ENCODE measurements at places on chromosomes 5 and 9. TPM values are rescaled to one million over a fixed set of nuclear protein-coding genes. Genes with fewer than 3 reads are reported as not detected.
A peak's percentile ranks its signal among the peaks of the same experiment; 100 is the strongest.

DNA sequence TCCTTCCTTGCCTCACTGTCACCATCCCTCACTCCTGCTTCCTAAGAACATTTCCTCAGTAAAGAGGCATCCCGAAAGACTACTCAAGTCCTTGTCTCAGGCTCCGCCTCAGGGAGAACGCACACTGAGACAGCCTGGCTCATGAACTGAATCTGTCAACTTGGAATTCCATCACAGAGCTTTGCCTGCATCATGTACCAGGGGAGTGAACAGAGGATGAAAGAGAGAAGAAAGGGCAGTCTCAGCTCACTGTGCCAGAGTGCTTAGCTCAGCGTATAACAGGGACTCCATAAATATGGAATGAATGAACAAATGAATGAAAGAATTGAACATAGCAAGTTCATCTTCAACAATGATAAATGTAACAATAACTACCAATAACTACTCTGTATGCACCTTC is 68.7 kb upstream of the SLC1A3 start:
- DNase-seq = no peak

The LRRC70 gene
- 0.43 TPM for total RNA-seq

DNA sequence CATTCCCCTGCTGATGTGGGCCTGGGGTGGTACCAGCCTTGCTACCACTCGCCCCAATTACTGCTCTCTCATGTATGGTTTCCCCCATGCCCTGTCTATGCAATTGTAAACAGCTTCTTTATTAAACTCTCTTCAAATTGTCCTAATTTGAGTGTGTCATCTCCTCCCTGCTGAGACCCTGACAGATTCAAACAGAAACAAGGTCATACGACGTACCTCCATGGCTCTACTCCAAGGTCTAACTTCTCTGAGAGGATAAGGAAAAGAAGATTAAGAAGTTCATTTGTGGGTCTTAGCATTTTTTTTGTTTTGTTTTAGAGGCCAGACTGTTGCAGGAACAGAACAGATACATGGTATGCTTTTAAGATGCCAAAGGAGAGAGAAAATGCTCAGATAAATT is 38.0 kb downstream of the ABITRAM start:
- no peak for DNase-seq

DNA sequence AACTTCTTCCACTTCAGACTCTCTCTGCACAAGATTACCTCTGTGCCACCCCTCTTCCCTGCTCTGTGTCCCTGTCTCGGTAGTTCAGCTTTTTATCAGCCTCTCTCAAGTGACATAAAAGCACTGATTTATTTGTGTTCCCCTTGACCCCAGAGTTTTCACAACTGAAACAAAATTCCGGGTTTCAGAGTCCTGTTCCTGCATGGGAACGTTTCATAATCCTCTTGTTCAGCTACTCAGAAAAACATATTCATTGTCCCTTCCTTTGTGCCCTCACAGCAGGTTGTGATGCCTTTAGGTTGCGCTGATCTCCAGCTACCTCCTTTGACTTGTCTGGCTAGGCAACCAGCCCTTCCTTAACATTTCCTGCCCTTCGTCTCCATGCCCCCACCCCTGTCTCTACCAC is 13.7 kb upstream of the ITGA1 start:
- DNase-seq = no peak

The PHF24 gene
- 0.30 TPM for total RNA-seq

- peak; percentile 33 for DNase-seq
Observed at GRCh38 chr9:83620841-83621636, 1.9 kb upstream of the IDNK start.

DNA sequence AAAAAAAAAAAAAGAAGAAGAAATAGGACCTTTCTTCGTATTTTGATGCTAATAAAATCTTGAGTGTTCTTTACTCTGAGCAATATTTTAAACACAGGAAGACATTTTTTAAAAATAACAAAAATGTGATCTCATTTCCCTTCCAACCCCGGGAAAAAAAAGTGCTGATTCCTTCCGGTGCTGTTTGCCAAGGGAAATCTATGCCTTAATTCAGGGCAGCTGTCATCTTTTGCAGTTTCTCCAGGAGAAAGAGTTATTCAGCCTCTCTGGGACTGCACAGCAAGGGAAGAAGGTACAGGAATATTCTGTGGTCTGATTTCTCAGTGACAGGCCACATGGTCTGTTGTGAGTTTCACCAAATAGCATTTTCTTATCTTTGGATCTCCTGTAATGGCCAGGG is 291.9 kb upstream of the IRX1 start:
- no peak for DNase-seq

The STK32A gene
- total RNA-seq = not detected

DNA sequence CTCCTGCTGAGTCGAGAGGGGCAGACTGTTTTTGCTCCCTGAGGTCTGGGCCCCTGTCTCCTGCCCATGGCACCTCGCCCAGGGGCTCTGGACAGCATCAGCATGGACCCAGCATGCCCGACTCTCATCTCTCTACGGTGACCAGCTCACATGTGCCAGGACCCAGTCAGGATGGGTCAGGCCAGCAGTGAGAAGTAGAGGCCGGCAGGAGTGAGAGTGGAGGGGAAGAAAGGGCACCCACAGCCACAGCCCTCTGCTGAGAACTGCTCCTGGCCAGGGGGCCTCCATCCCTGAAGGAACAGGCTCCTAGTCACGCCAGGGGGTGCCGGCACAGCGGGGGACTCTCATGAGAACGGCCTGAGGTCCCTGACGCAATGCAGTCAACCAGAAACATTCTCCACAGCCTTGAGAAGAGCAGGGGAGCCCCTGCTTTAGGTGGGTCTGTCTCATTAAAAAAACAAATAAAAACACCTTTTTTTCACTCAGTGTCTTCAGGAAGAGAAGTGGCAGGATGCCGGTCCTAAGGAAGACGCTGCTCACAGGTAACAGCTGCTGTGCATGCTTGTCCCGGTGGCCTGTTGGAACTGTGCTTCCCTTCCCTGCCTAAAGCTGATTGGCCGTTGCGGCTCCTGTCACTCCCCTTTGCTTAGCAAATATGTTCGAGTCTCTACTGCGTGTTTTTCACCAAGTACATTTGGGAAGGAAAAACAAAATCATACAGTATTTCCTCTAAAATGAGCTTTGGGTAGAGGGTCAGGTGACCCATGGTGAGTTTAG is 85.7 kb upstream of the FBXW11 start:
- no peak for DNase-seq

The FAM120AOS gene
- total RNA-seq = 46.1 TPM

The SPATA31D4 gene
- not detected for total RNA-seq

- DNase-seq = no peak
Observed at GRCh38 chr5:127746756-127747155, 43.6 kb downstream of the CCDC192 start.

- DNase-seq = no peak
Observed at GRCh38 chr9:90180381-90180780, 462.2 kb downstream of the DIRAS2 start.

The GIN1 gene
- total RNA-seq = 8.5 TPM

The TTF1 gene
- total RNA-seq = 42.2 TPM

The FBXO38 gene
- total RNA-seq = 35.9 TPM

DNA sequence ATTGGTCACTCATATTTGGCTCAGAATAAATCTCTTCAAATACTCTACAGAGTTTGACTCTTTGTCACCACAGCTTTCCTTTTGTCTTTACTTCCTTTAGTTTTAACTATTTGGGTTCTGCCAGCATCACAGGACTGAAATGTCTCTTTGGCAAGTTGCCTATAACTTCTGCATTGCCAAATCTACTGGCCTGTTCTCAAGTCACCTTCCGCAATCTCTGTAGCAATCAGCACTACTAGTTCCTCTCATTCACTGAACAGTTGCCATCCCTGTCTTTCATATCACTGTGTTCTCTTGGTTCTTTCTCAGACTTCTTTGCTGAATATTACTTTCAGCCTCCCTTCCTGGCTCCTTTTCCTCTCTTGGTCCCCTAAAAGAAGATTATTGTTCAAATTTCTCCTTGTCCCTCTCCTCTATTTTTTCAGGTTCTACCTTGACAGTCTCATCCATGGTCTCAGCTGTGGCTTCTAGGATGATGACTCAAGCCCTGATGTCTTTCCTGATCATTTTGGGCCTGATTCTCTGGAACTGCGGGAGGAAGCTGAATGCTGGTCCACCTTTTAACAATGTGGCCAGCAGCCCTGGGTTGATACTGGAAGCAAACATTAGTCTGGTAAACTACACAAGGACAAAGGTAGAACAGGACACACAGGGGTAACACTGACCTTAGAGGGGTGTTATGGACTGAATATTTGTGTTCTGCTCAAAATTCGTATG is 44.0 kb upstream of the LIFR start:
- no peak for DNase-seq

DNA sequence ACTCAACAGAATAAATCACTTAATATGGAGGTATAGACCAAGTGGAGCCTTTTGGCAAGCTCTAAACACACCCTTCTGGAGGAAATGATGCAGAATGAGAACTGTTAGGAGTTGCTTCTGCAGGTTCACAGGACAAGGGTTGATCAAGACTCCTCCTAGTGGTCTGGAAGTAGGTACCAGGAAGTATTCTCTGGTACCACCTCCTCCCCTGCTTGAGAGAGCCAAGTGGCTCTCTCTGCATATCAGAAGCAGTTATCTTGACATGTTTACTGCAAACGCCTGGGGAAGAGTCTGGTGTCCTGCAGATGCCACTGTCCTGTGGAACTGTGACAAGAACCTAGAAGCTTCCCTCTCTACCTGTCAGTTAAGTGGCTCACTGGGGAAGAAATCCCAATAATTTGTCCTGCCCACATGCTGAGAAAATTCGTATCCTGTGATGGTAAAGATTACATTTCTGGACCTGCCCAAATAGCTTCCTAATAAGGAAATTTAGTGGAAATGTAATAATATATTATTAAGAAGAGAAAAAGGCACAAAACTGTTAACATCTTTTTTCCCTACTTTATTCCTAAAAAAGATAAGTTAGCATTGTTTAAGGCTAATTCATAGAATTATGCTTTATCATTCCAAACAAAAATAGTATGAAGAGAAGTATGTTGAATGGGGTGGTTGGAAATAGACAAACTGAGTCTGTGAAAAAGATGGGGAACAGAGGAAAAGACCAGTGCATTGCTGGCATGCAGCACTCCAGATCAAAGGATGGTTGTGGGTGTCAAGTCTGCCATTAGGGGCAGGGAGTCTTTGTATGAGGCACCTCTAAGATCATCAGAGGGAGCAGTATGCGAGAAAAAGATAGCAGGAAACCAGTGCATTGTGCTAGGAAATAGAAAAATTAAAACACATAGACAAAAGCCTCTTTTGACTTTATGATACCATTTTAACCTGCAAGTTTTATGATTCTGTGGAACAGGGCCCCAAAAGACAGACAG is 118.8 kb downstream of the CDC42SE2 start:
- peak; percentile 37 for DNase-seq

- no peak for DNase-seq
Observed at GRCh38 chr5:168765551-168766425, 186.6 kb upstream of the PANK3 start.

GRCh38 chr5:3615217-3615616 is 19.6 kb downstream of the IRX1 start:
- DNase-seq = no peak

DNA sequence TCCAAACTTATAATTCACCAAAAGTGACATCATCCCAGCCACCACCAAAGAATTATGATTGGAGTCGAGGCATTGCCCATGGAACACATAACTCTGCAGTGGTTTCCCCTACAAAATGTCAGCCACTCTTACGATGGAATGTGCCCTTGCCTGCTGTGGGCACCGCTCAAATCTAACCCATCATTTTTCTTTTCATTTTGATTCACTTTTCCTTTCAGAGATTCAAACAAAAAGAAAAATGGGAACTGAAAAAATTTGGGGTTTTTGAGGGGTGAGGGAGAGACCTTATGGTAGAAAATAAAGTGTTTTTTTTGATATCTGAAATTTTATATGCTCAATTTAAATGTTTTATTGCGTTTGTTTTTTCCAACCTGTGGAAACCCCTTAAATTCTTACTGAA is 28.1 kb downstream of the SMARCA2 start:
- no peak for DNase-seq

DNA sequence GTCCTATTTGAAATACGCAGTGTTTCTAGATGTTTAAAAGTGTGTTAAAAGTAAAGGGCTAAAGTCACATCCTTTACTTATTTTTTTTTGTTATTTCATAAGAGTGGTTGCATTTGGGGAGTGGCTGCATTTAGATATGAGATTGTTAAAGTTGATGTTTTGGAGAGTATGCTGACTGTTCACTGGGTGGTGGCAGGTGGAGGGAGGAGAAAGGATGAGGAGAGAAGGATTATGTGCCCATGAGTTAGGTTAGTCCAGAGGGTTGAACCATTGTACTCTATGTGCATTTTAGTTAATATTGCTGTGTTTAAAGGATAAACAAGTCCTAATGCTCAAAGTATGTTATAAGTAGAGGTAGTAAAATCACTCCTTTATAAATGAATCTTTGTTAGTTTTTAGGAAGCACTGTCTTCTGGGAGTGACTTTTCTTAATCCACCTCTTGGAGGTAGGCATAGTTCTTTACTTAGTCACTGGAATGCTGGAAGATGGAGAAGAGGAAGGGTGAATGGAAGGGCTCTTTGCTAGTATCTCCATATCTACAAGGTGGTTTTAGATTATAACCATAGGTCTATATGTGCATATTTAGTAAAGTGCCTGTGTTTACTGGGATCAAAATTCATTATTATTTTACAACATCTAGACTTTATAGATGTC is 332.3 kb downstream of the NPR3 start:
- DNase-seq = no peak

- no peak for DNase-seq
Observed at GRCh38 chr9:8718121-8718725, 918.6 kb upstream of the DMAC1 start.

The GRAMD2B gene
- 7.4 TPM for total RNA-seq

DNA sequence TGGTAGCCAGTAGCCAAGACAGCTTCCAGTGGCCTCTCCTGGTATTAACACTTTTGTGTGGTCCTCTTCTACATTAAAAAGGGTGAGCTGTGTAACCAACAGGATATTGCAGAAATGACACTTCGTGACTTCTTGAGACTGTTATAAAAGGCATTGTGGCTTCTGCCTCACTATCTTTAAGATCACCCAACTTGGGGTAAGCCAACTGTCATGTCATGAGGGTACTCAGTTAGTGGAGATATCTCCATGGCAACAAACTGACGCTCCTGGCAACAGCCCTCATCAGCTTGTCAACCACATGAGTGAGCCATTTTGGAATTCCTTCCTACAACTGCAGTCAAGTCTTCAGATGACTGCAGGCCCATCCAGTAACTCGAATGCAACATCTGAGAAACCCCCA is 121.7 kb downstream of the DEPDC1B start:
- DNase-seq = no peak

The RGS7BP gene
- total RNA-seq = not detected

The ARHGEF28 gene
- total RNA-seq = not detected
